ENCODE measurements at places on chromosomes 3 and 15.

DNA sequence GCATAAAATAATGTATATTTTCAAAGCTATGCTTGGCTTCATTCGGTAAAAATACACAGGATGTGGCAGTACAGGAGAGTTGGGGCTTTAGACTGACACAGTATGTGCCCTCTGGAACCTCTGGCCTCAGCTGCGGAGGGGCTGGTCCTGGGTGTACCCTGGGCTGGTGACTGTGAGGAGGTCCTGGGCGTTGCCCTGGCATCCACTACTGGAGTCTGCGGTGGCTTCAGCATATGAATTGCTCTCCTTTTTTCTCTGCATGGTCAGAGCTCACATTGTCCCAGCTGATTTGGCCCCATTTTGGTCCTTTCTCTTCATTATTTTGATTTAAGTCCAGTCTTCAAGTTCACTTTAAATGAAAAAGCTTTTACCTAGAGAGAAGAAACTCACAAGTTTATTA, 40.5 kb upstream of the CORO2B start:
- no peak for DNase-seq

- no peak for DNase-seq
Measured at GRCh38 chr3:138492980-138493675, 58.7 kb downstream of the ESYT3 start.

DNA sequence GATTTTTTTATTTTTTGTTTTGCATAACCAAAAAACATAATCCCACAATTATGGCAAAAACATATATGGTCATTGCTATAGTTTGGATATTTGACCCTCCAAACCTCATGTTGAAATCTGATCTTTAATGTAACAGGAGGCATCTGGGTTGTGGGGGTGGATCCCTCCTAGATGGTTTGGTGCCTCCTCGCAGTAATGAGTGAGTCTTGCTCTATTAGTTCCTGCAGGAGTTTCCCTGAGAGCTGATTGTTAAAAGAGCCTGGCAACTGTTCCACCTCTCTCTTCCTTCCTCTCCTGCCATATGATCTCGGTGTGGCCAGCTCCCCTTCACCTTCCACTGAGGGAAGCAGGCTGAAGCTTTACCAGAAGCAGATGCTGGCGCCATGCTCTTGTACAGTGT, 33.2 kb upstream of the TRIM59 start:
- no peak for DNase-seq

DNA sequence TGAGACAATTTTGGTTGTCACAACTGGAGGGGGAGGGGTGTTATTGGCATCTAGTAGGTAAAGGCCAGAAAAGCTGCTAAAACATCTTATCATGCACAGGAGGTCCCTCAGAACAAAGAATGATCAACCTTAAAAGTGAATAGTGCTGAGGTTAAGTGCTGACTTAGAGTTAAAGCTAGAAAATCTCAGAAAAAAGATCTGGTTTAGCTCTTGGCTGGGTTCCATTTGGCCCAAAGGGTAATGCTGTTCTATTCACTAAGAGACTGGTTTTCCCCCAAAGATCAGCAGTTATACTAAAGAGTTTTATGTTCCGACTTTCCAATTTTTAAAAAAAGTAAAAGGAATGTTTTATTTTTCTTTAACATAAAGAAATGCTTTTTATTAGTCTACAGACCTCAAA, 15.6 kb downstream of the DCBLD2 start:
- DNase-seq = no peak

DNA sequence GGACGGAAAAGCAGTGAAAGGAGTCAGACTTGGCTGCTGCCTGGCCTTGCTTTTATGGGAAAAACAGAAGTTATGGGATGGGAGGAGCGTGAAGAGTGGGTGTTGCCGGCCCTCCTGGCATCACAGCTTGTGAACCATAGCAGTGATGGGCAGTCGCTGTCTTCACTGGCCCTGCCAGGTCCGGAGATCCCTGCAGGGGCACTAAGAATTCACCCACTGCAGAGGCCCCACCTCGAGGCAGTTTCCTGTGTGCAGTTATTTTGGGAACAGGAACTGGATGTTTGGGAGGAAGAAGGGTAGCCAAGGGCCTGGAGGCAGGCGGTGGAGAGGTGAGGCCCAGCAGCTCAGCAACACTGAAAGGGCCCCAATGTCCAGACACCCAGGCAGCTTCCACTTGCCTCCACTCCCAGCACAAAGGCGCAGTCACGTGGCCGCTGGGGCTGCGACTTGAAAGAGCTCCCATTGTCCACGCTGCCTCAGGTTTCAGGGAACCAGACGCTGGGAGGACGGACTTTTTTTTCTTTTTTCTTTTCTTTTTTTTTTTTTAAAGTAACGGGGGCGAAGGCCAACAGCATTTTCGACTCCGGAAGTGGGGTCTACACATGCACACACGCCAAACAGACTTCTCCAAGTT, 255.6 kb downstream of the ZNF621 start:
- DNase-seq = no peak

GRCh38 chr3:54878145-54878544, 49.7 kb downstream of the LRTM1 start:
- no peak for DNase-seq

DNA sequence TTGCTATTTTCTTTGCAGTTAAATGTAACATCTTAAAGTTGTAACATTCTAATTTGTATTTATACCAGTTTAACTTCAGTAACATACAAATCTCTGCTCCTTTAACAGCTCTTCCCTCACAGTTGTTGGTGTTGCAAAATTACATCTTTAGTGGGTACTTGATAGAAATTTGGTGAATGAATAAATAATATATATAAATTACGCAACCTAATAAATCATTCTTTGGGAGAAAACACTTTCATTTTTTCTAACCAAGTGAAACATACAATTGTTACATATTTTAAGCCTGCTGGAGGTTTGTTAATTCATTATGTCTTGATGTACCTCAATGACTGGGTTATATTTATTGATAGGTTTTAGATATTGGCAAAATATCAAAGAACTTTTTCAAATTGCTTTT, 118.8 kb downstream of the PLD1 start:
- no peak for DNase-seq

GRCh38 chr3:53046171-53047170, 598 bp upstream of the SFMBT1 start:
- peak; percentile 50 for DNase-seq

DNA sequence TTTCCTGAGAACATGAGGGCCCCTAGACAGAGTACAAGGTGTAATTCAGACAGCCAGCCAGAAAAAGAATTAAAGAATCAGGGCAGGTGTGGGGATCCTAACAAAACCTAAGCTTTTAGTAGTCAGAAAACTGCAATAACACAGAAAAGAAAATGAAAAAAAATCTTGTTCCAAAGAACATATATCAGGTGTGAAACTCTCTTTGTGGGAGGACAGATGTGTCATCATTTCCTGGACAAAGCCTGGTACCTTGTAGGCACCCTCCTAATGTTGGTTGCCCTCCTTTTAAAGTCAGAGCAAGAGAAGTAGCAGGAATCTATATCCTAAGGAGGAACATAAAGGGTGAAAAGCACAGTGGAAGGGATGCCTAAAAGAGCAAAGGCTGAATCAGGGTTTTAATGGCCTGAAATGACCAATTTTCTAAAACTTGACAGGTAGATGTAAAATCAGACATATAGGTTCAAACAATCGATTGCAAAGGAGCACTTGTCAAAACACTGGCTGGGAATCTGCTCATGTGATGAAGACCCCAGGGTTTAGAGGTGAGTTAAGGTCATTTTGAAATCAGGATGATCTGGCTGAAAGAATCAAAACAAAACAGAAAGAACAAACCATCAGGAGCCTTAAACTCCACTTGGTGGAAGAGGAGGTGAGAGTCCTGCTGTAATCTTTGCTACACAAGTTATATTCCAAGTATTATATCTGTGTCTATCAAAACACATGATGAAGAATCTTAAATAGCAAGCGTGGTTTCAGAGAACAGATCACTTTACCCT, 54.9 kb downstream of the TGFBR2 start:
- DNase-seq = no peak

- DNase-seq = no peak
Measured at GRCh38 chr3:190000187-190000860, 120.4 kb downstream of the P3H2 start.

DNA sequence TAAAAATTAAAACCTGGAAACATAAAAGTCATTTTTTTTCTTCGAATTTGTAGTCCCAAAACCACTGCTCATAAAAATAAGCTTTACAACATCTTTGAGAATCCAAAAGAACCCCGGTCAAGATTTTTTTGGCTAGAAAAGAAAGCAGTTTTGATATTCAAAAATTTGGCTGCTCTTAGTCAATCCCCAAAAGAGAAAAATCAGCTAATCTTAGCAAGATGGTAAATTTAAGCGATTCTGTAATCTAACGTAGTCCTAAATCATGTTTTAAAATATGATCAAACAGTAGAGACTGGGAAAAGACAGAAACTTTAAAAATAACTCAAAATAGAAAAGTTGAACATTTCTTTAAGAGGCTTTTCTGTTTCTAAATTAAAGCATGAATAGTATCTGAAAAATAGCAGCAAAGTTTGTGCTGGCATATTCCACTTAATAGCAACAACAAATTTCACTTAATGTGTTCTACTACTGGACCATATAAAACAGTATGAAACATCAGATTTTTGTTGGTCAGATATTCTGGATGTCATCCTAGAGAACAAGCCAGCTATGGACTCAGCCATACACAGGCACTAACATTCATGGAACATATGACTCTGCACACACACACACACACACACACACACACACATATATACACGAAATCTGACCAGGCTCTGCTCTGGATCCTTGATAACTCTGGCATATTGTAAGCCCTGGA, 19.1 kb upstream of the NR2F2 start:
- DNase-seq = no peak

GRCh38 chr3:45225465-45226205, 452 bp downstream of the TMEM158 start:
- DNase-seq = no peak

- DNase-seq = no peak
Measured at GRCh38 chr3:26099692-26100091, 309.8 kb downstream of the OXSM start.

GRCh38 chr3:188926111-188926510, 245.7 kb upstream of the TPRG1 start:
- DNase-seq = no peak

GRCh38 chr3:77078279-77078678, 38.4 kb downstream of the ROBO2 start:
- DNase-seq = no peak

GRCh38 chr3:112557976-112558375, 3.8 kb downstream of the ATG3 start:
- DNase-seq = peak; percentile 72

GRCh38 chr3:193772422-193772763, 179.4 kb downstream of the OPA1 start:
- DNase-seq = no peak

GRCh38 chr15:40338041-40338657, 2.6 kb downstream of the CCDC9B start:
- DNase-seq = peak; percentile 66

- no peak for DNase-seq
Measured at GRCh38 chr3:180646187-180646790, 33.0 kb downstream of the CCDC39 start.

- no peak for DNase-seq
Measured at GRCh38 chr3:48023377-48023776, 7.2 kb upstream of the MAP4 start.

GRCh38 chr3:146035366-146035765, 125.6 kb downstream of the PLOD2 start:
- DNase-seq = no peak

DNA sequence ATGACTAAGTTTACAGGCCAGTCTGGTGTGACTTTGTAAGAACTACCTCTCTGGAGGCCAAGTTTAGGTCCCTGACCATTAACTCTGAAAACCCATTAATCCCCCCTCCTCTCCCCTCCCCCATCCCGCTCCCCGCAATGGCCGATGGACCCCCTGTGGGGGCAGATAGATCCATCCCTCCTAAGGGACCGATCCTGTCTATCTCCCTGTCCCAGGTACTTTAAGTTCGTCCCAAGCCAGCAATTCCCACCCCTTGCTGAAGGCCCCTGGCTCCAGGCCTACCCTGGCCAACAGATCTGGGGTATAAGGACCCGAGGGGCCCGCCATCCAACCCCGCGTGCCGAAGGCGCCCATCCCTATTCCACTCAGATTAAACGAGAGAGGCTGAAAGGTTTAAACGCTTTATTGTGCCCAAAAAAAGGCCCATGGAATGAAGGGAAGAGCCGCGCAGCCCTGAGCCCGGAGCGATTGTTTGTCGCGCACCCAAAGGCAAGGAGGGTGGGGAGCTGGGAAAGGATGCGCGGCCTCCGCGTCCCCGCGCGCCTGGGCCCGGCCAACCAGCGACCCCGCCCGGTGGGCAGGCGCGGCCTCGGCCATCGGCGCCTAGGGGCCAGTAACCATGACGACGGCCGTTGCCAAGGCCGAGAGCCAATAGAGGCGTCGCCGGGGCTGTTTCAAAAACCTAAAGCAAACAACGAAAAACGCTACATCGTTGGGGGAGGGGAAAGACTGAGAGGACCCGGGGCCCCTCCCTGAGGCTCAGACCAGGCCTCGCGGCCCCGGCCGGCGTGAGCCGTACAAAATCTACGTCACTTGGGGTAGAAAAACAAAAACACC, 35.9 kb downstream of the HMCES start:
- DNase-seq = peak; percentile 60

Measured in inflammatory macrophage treated with lipopolysaccharide for 1 hour (primary cell).